ENCODE measurements at places on chromosomes 4 and X. TPM values are rescaled to one million over a fixed set of nuclear protein-coding genes. Genes with fewer than 3 reads are reported as not detected.

- no peak overlapping the region for H3K4me3 ChIP-seq
- H3K27ac ChIP-seq, result no peak overlapping the region
- no peak for DNase-seq
- H3K36me3 ChIP-seq, result no peaks in the 10 kb centered on the region
Measured at GRCh38 chr4:141711211-141711610, 74.8 kb downstream of the IL15 start.

Gene PAGE2B
- total RNA-seq, result not detected

Gene ERCC6L
- total RNA-seq, result 0.71 TPM

GRCh38 chr4:141860974-141861373, 224.6 kb downstream of the IL15 start:
- H3K4me3 ChIP-seq, result no peak overlapping the region
- H3K4me1 ChIP-seq, result no peaks in the 10 kb centered on the region
- no peaks in the 10 kb centered on the region for H3K27me3 ChIP-seq

GRCh38 chr4:56259655-56260054, 127.6 kb downstream of the AASDH start:
- no peaks in the 10 kb centered on the region for H3K36me3 ChIP-seq
- no peaks in the 10 kb centered on the region for H3K4me1 ChIP-seq
- H3K27ac ChIP-seq, result no peak overlapping the region
- H3K4me3 ChIP-seq, result no peak overlapping the region
- no peaks in the 10 kb centered on the region for H3K27me3 ChIP-seq

DNA sequence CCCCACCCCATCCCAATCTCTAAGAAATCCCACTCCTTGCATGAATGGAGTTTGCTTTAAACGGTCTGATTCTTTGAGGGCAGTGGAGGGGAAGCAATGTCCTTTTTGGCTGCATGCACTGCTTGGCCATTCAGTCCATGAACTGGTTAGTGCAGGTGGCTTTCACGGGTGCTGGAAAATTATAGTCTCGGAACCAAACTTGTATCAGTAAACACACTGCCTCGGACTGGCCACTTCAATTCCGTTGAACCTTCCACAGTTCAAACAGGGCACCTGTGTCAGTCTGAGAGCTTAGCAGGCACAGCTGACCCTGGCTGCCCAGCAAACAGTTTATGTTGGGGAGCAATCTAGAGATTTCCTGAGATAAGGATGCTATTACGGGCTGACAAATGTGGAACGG, 255.6 kb downstream of the DHX15 start:
- DNase-seq, result no peak
- H3K27ac ChIP-seq, result no peak overlapping the region
- H3K36me3 ChIP-seq, result no peaks in the 10 kb centered on the region
- H3K4me3 ChIP-seq, result no peak overlapping the region

Gene ENAM
- 0.28 TPM for total RNA-seq

GRCh38 chrX:108148524-108148923, 56.9 kb downstream of the ATG4A start:
- H3K4me3 ChIP-seq, result no peak overlapping the region
- no peaks in the 10 kb centered on the region for H3K36me3 ChIP-seq
- H3K27me3 ChIP-seq, result peaks cover 3% of the 10 kb centered on the region
- no peak for DNase-seq
- no peaks in the 10 kb centered on the region for H3K4me1 ChIP-seq

- H3K27me3 ChIP-seq, result no peaks in the 10 kb centered on the region
- no peak for DNase-seq
- no peak overlapping the region for H3K4me3 ChIP-seq
- no peaks in the 10 kb centered on the region for H3K4me1 ChIP-seq
- H3K27ac ChIP-seq, result no peak overlapping the region
- H3K36me3 ChIP-seq, result no peaks in the 10 kb centered on the region
Measured at GRCh38 chr4:154315741-154316140, 175.9 kb downstream of the DCHS2 start.

- DNase-seq, result no peak
- no peak overlapping the region for H3K27ac ChIP-seq
- H3K27me3 ChIP-seq, result peaks cover 29% of the 10 kb centered on the region
Measured at GRCh38 chrX:98480606-98481005, 1596.9 kb downstream of the RPA4 start.

Gene STPG2
- total RNA-seq, result 1.6 TPM

Gene N4BP2
- total RNA-seq, result 33.6 TPM

- H3K27me3 ChIP-seq, result no peaks in the 10 kb centered on the region
- no peak for DNase-seq
- H3K36me3 ChIP-seq, result no peaks in the 10 kb centered on the region
- H3K4me3 ChIP-seq, result no peak overlapping the region
- H3K27ac ChIP-seq, result no peak overlapping the region
Measured at GRCh38 chr4:101156619-101157310, 190.6 kb downstream of the PPP3CA start.

Gene XAGE1B
- total RNA-seq, result 0.58 TPM

- H3K36me3 ChIP-seq, result peaks cover 9% of the 10 kb centered on the region
- peak overlapping the region; percentile 89 for H3K27ac ChIP-seq
- no peaks in the 10 kb centered on the region for H3K27me3 ChIP-seq
- H3K4me1 ChIP-seq, result no peaks in the 10 kb centered on the region
Measured at GRCh38 chr4:113467581-113467980, 294.0 kb downstream of the CAMK2D start.

- H3K4me1 ChIP-seq, result no peaks in the 10 kb centered on the region
- no peaks in the 10 kb centered on the region for H3K36me3 ChIP-seq
- H3K27me3 ChIP-seq, result no peaks in the 10 kb centered on the region
- H3K27ac ChIP-seq, result peak overlapping the region; percentile 85
- peak overlapping the region; percentile 27 for H3K4me3 ChIP-seq
Measured at GRCh38 chrX:131741103-131741581, 197.3 kb downstream of the OR13H1 start.

DNA sequence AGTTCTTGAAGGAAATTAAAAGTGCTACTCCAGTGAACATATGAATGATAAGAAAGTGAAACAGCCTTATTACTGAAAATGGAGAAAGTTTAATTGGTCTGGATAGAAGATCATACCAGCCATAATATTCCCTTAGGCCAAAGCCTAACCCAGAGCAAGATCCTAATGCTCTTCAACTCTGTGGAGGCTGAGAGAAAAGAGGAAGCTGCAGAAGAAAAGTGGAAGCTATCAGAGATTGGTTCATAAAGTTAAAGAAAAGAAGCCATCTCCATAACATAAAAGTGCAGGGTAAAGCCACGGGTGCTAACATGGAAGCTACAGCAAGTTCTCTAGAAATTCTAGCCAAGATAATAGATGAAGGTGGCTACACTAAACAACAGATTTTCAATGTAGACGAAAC, 85.5 kb upstream of the ATOH1 start:
- no peak overlapping the region for H3K4me3 ChIP-seq
- H3K27me3 ChIP-seq, result no peaks in the 10 kb centered on the region
- H3K36me3 ChIP-seq, result no peaks in the 10 kb centered on the region
- no peaks in the 10 kb centered on the region for H3K4me1 ChIP-seq

Gene ARSJ
- total RNA-seq, result 20.6 TPM

DNA sequence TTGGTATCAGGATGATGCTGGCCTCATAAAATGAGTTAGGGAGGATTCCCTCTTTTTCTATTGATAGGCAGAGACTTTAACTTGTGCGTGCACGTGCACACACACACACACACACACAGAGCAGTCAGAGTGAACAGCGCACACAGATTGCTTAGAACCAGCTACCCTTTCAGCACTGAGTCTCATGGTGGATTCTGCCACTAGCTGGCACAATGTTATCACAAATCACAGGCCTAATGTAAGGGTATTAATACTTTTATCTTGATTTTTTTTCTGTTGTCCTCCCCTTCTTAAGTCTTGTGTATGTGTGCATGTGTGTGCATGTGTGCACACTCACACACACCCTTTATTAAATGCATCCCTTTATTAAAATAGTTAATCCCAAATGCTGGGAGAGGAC, 53.2 kb downstream of the HADH start:
- DNase-seq, result no peak
- H3K4me1 ChIP-seq, result no peaks in the 10 kb centered on the region
- H3K27ac ChIP-seq, result no peak overlapping the region
- peaks cover 1% of the 10 kb centered on the region for H3K36me3 ChIP-seq
- no peak overlapping the region for H3K4me3 ChIP-seq

GRCh38 chrX:96436105-96436504, 248.5 kb upstream of the DIAPH2 start:
- no peak overlapping the region for H3K4me3 ChIP-seq
- H3K27me3 ChIP-seq, result peaks cover 8% of the 10 kb centered on the region
- H3K27ac ChIP-seq, result no peak overlapping the region
- H3K4me1 ChIP-seq, result no peaks in the 10 kb centered on the region
- no peak for DNase-seq
- no peaks in the 10 kb centered on the region for H3K36me3 ChIP-seq

DNA sequence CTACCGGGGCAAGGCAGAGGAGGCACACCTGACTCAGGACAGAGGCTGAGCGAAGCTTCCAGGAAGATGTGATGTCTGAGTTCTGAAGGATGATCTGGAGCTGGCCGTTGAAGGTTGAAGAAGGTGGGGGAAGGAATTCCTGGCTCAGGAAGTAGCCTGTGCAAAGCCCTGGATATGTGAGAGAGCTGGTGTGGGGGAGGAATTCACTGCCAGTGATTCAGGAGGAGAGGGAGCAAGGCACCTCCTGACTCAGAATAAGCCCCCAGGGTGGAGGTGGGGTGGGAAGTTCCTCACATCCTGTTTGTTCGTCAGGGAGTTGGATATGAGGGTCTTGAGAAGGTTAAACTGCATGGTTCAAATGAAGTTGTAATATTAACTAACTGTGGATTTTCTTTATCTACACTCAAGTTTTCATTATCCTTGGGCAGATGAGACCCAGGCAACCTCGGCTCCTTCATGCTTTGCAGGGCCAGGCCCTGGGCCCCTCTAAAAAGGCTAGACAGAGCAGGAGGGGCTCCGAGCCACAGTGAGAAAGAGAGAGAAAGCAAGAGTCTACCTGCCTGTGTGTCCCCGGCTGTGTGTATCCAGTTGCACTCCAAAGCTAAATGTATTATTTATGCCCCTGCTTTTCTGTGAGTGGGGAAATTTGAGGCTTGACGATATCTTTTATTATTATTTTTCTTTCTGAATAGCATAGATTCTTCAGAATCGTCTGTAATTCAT, 7.1 kb downstream of the NHSL2 start:
- no peaks in the 10 kb centered on the region for H3K4me1 ChIP-seq
- peaks cover 2% of the 10 kb centered on the region for H3K27me3 ChIP-seq
- no peak overlapping the region for H3K4me3 ChIP-seq
- H3K27ac ChIP-seq, result no peak overlapping the region
- no peaks in the 10 kb centered on the region for H3K36me3 ChIP-seq
- no peak for DNase-seq

DNA sequence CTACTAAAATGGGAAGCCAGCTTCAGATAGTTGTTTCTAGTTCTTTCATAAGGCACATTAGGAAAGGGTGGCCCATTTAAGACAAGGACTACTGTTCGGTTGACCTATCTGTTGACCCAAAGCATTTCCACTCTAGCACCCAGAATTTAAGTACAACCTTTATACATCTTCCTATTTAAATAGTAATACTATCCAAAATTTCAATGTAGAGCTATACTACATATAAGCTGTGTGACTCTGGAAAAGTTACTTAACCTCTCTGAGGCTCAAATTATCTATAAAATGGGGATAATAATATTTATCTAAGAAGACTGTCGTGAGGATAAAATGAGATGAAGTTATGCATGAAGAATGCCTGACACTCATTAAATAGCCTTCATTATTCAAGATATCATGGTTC, 82.0 kb upstream of the TMEM164 start:
- H3K4me3 ChIP-seq, result no peak overlapping the region
- DNase-seq, result no peak
- no peaks in the 10 kb centered on the region for H3K36me3 ChIP-seq
- H3K27ac ChIP-seq, result no peak overlapping the region
- H3K27me3 ChIP-seq, result peaks cover 13% of the 10 kb centered on the region

DNA sequence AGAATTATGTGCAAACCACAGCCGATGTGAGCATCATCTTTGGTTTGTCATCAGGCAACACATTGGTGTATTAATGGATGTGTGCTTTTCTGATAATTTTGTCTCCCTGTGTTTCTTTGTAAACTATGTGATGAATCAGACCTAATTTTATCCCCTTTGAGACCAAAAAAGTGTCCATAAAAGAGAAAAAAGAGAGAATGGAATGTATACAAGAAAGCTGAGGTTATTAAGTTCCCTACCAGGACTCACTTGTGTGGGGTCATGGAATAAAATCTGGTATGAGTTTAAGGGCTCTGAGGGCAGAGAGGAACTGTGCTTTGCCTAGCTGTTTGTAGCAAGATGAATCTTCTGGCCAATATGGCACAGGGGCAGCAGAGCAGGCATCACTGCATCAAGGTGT, 239.5 kb upstream of the HAND2 start:
- H3K4me3 ChIP-seq, result no peak overlapping the region
- H3K36me3 ChIP-seq, result no peaks in the 10 kb centered on the region
- DNase-seq, result no peak
- no peaks in the 10 kb centered on the region for H3K27me3 ChIP-seq

Gene VCX
- not detected for total RNA-seq

DNA sequence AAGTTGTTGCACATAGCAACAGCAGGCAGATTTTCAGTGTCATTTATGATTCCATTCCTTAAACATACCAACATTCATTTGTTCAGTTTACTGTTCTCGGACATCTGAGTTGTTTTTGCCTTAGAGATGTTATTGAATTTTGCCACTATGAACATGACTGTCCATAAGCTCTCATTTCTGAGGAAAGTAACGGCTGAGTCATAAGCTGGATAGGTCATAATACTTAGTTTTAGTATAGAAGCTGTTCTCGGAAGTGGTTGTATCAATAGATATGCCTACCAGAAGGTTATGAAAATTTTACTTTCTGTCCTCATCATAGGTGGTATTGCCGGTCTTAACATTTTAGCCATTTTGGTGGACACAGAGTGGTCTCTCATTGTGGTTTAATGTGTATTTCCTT, 157.1 kb upstream of the CLNK start:
- H3K27me3 ChIP-seq, result no peaks in the 10 kb centered on the region
- H3K36me3 ChIP-seq, result no peaks in the 10 kb centered on the region
- no peak overlapping the region for H3K27ac ChIP-seq

GRCh38 chr4:166723532-166724140, 510.7 kb downstream of the SPOCK3 start:
- no peaks in the 10 kb centered on the region for H3K4me1 ChIP-seq
- DNase-seq, result no peak
- H3K36me3 ChIP-seq, result no peaks in the 10 kb centered on the region
- H3K4me3 ChIP-seq, result no peak overlapping the region
- no peak overlapping the region for H3K27ac ChIP-seq

All from lung (tissue), 17 donors.